GM18507 (cell line): ENCODE measurements at places on chromosomes 11 and 22.

- no peak for DNase-seq
Observed at GRCh38 chr22:25109878-25110595, 89.6 kb upstream of the CRYBB3 start.

GRCh38 chr22:25083807-25084200 is 115.9 kb upstream of the CRYBB3 start:
- no peak for DNase-seq

- DNase-seq: no peak
Observed at GRCh38 chr11:2347308-2347830, 29.7 kb upstream of the CD81 start.

GRCh38 chr22:31329029-31329428 is 17.1 kb downstream of the PATZ1 start:
- DNase-seq: no peak

- no peak for DNase-seq
Observed at GRCh38 chr11:114251815-114252337, 44.3 kb upstream of the NNMT start.

GRCh38 chr11:94749369-94749768 is 18.8 kb upstream of the AMOTL1 start:
- no peak for DNase-seq

DNA sequence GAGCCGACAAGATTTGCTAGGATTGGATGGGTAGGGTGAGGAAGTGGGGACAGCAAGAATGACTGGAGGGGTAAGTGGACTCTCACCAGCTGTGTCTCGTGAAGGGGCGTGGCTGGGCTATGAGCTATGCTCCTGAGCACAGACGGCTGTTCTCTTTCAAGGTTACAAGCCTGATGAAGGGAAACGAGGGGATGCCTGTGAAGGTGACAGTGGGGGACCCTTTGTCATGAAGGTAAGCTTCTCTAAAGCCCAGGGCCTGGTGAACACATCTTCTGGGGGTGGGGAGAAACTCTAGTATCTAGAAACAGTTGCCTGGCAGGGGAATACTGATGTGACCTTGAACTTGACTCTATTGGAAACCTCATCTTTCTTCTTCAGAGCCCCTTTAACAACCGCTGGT is 19.9 kb downstream of the F2 start:
- no peak for DNase-seq

GRCh38 chr11:118342503-118343161 is at the start of gene CD3D:
Gene CD3D, minus strand, starts transcription at chr11:118342705. Its CDS starts 98 bp downstream, at chr11:118342607.
- no peak for DNase-seq

- no peak for DNase-seq
Observed at GRCh38 chr22:38080850-38081635, 2.9 kb downstream of the SLC16A8 start.

- no peak for DNase-seq
Observed at GRCh38 chr11:9397746-9398680, 13.6 kb downstream of the IPO7 start.

- no peak for DNase-seq
Observed at GRCh38 chr22:33625959-33626358, 294.3 kb downstream of the LARGE1 start.

DNA sequence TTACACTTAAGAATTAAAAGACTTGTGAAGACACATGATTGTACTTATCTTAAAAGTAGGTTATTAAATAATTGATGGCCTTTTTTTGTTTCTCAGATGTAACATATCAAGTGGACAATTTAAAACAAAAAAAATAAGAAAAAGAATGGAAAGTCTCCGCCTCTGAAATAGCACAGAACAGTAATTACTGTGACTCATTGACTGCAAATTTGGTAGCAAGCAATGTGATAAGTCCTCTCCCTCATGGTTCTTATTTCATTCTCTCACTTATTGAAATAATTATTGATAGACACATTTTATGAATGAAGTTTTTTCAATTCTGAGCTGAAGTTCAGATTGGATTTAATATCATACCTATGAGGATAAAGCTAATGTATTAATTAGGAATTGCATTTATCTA is 717.9 kb upstream of the LUZP2 start:
- no peak for DNase-seq

GRCh38 chr11:126160345-126161022 is 51.0 kb downstream of the RPUSD4 start:
- no peak for DNase-seq

GRCh38 chr11:100705447-100705846 is 18.4 kb downstream of the ARHGAP42 start:
- no peak for DNase-seq

- DNase-seq: no peak
Observed at GRCh38 chr11:13016415-13016814, 7.3 kb downstream of the RASSF10 start.

DNA sequence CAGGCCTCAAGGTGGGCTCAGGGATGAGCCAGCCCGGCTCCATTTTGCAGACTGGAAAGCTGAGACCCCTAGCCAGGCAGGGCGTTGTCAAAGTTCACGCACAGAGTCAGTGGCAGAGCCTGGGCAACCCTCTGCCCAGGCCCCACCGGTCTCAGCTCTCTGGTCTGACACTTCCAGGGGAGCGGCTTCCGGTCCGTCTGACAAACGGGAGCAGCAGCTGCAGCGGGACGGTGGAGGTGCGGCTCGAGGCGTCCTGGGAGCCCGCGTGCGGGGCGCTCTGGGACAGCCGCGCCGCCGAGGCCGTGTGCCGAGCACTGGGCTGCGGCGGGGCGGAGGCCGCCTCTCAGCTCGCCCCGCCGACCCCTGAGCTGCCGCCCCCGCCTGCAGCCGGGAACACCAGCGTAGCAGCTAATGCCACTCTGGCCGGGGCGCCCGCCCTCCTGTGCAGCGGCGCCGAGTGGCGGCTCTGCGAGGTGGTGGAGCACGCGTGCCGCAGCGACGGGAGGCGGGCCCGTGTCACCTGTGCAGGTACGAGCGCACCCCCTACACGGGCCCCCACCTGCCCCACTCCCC is 36.0 kb downstream of the CD6 start:
- DNase-seq: no peak

GRCh38 chr22:31923136-31923535 is 21.2 kb upstream of the YWHAH start:
- no peak for DNase-seq

DNA sequence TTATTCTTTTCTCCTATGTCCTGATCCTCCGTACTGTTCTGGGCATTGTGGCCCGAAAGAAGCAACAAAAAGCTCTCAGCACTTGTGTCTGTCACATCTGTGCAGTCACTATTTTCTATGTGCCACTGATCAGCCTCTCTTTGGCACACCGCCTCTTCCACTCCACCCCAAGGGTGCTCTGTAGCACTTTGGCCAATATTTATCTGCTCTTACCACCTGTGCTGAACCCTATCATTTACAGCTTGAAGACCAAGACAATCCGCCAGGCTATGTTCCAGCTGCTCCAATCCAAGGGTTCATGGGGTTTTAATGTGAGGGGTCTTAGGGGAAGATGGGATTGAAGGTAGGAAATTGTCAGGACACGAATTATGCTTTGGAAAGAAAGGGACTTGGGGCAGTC is 843 bp downstream of the OR51T1 start:
- no peak for DNase-seq

DNA sequence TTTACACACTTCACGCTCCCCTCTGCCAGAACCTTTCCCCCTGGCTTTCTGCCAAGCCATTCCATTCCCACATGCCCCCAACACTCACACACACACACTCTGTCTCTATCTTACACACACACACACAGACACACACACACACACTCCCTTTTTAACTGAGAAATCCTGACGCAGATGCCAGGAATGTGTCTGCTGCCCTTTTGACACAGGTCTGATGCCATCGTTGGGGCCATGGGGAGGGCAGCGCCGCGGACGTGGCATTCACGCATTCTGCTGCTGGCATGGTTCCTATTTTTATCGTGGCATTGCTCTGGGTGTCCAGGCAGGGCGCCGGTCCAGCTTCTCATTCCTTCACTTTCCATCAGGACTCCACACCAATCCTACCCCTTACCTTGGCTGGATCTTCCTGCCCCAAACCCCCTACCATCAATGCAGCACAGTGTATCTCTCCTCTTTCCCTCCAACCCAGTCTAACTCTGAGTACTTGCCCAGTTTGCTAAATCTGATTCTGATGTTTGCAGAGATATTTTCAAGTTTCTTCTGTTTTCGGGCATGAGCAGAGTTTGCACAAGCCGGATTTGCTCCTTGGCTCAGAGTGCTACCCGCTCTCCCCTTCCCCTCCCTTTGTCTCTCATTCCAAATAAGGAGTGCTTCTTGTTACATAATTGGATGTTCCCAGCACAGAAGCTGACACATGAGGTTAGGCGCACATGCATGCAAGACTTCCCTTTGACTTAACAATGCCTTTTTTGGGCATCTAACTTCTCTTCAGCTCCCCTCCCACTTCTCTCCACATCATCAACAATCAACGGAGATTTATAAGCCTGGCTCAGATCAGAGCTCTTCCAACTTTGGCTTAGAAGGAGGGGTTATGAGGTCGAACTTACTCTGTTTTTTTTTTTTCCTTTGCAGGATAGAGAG is 18.8 kb downstream of the SNX19 start:
- no peak for DNase-seq

GRCh38 chr11:65420506-65420905 is 2.1 kb upstream of the NEAT1 start:
- DNase-seq: no peak

DNA sequence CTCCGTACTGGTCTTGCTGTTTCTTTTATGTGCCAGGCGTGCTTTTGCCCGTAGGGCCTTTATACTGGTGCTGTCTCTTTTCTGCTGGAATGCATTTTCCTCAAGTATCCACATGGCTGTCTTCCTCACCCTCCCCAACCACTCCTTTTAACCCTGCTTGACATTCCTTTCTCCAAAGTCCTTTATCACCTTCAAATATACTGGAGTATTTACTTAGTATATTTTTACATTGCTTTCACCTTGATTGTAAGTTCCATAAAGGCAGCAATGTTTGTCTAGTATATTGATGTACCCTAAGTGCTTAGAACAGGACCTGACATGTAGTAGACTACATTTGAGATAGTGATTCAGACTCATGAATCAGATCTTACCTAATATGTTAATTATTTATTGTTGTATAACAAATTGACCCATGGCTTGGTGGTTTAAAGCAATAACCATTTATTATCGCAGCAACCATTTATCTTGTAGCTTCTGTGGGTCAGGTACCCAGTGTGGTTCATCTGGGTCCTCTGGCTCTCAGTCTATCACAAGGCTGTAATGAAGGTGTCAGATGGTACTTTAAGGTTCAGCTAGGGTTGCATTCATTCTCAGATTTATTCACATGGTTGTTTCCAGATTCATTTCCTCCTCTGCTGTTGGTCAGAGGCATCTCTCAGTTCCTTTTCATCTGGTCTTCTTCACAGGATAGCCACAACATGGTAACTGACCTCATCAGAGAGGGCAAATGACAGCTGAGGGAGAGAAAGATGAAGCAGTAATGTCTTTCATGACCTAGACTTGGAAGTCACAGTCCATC is 34.2 kb downstream of the DDX10 start:
- peak; percentile 9 for DNase-seq

GRCh38 chr11:19777377-19778102 is 64.9 kb downstream of the NAV2 start:
- peak; percentile 40 for DNase-seq

DNA sequence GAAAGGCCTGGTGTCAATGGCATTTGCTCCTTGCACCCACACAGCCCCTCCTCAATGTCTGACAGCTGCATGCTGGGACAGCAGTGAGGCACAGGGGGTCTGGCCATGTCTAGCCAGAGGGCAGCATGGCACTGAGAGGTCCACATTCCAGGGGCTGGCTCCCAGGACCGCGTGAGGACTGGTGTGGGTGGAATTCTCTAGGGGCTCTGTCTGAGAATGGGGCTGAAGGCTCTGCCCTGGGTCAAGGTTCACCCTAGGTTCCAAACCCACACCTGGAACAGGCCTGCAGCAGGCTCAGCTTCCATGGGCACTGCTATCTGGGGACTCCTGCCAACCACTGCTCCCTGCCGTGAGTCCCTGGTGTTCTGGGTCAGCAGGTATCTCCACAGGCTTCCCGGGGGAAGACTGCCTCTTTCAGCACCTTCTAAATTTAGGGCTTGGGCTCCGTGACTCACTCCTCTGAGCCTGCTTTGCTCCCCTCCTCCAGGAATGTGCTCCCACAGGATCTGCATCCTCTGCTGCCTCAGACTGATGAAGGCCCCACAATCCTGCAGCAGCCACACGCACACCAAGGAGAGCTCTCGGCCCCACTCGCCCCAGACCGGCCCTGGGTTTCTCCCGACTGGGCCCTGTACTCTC is 4.2 kb downstream of the STARD10 start:
- no peak for DNase-seq

- no peak for DNase-seq
Observed at GRCh38 chr11:105219269-105219668, 79.7 kb upstream of the CARD18 start.

- no peak for DNase-seq
Observed at GRCh38 chr11:62428871-62429560, 10.2 kb downstream of the SCGB1A1 start.

GRCh38 chr11:68665436-68665835 is 18.9 kb upstream of the GAL start:
- no peak for DNase-seq

GRCh38 chr22:38218661-38219622 is 17.1 kb downstream of the MAFF start:
- no peak for DNase-seq

GRCh38 chr11:132347156-132348090 is 977.0 kb downstream of the NTM start:
- no peak for DNase-seq

DNA sequence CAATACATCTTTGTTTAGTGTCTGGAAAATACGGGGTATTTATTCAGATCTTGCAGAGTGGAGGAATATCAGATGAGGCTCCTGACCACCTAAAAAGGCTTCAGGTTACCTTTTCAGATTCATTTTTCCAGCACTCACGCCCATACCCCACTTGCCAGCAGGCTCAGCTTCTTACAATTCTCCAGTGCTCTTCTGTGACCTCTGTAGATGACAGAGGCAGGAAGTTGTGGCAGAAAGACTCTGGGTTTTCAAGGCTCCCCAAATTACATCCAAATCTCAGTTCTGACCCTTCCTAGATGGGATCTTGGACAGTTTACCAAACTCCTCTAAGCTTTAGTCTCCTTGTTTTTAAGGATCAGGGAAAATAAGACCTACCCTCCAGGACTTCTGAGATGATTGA is 61.1 kb downstream of the SYTL2 start:
- no peak for DNase-seq

- DNase-seq: no peak
Observed at GRCh38 chr22:50252082-50253045, 1.3 kb upstream of the HDAC10 start.

DNA sequence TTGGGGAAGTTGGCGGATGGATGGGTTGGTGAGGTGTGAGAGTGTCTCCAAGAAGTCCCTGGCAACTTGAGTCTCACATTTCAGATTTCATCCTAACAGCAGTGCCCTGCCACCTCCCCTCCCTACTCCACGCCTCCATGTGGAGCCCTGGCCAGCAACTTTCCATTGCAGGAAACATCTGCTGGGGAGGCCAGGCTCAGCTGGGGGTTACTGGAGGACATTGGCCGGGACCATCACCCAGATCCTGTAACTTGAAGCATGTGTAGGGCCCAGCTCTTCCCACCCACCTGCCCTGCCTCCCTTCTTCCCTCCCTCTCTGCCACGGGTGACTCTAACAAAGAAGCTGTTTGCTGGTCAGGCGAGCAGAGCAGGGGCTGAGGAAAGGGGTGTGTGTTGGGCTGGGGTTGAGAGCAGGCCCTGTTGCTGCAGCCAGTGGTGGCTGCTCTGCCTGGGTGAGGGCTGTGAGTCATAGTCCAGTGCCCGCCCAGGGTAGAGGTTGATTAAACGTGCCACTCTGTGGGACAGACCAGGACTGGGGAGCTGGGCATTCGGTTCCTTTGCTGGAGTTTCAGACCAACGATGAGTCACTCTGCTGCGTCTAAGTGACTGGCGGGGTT is 64.0 kb downstream of the SCN3B start:
- no peak for DNase-seq

GRCh38 chr11:9726321-9727022 is 62.6 kb downstream of the SWAP70 start:
- DNase-seq: no peak

- DNase-seq: no peak
Observed at GRCh38 chr11:46305295-46305694, 27.8 kb downstream of the CREB3L1 start.
